ENCODE measurements at places on chromosomes 16 and 17. TPM values are rescaled to one million over a fixed set of nuclear protein-coding genes. Genes with fewer than 3 reads are reported as not detected.

Gene TBX6
- total RNA-seq, result 0.09 TPM

Gene GNG13
- not detected for total RNA-seq

Gene MPDU1
- total RNA-seq, result 54.8 TPM

Gene FBXO39
- total RNA-seq, result 0.14 TPM

Gene CLEC19A
- total RNA-seq, result not detected

Gene ODAD4
- 0.74 TPM for total RNA-seq

Gene KRT28
- not detected for total RNA-seq

Gene G6PC1
- not detected for total RNA-seq

Gene MTMR4
- 28.7 TPM for total RNA-seq

Gene PDF
- total RNA-seq, result 7.1 TPM

Gene SULT1A4
- total RNA-seq, result 1.1 TPM

Gene PTGES3L
- total RNA-seq, result 0.09 TPM

Gene SLC22A31
- total RNA-seq, result 1.0 TPM

Gene AGRP
- not detected for total RNA-seq

Gene ERN1
- 10.0 TPM for total RNA-seq

Gene WDR81
- 20.1 TPM for total RNA-seq

Gene TPPP3
- 1.00 TPM for total RNA-seq
